ENCODE measurements at places on chromosomes 1 and 21. TPM values are rescaled to one million over a fixed set of nuclear protein-coding genes. Genes with fewer than 3 reads are reported as not detected.

Gene RGS4
- 25.9 TPM for total RNA-seq

Gene AADACL4
- not detected for total RNA-seq

Gene KCNJ9
- 0.03 TPM for total RNA-seq

Gene SERINC2
- total RNA-seq: 6.7 TPM

Gene OR2T11
- total RNA-seq: not detected

Gene LDLRAD2
- total RNA-seq: 0.77 TPM

Gene OR10K1
- not detected for total RNA-seq

Gene COL9A2
- total RNA-seq: 3.4 TPM

DNA sequence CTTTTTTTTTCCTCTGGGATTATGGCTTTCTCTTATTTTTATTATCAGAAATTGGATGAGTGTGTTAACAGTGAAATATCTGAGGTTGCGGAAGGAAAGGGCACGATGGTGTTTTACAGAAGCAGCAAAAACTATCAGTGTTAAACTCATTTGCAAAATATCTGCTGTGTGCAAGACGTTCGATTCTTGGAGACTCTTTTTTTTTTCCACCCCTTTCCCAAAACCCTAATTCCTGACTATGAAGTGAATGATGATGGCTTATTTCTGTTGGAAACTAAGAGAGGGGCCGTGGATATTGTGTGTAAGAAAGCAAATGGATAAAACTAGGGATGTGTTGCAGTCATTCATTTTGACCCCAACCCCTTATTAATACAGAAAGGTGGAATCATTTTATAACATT lies 677 bp downstream of the NCAM2 start:
- DNase-seq: no peak

GRCh38 chr1:3249231-3249630 lies 180.2 kb downstream of the PRDM16 start:
- DNase-seq: no peak

DNA sequence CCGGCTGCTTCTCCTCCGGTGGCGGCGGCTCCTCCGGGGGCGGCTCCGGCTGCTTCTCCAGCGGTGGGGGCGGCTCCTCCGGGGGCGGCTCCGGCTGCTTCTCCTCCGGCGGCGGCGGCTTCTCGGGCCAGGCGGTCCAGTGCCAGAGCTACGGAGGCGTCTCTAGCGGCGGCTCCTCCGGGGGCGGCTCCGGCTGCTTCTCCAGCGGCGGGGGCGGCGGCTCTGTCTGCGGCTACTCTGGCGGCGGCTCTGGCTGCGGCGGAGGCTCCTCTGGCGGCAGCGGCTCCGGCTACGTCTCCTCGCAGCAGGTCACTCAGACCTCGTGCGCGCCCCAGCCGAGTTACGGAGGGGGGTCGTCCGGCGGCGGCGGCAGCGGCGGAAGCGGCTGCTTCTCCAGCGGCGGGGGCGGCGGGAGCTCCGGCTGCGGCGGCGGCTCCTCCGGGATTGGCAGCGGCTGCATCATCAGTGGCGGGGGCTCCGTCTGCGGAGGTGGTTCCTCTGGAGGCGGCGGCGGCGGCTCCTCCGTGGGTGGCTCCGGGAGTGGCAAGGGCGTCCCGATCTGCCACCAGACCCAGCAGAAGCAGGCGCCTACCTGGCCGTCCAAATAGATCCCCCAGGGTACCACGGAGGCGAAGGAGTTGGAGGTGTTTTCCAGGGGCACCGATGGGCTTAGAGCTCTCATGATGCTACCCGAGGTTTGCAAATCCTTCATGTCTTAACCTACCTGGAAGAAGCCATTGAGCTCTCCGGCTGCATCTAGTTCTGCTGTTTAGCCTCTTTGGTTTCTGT lies 2.0 kb downstream of the LORICRIN start:
- peak; percentile 70 for DNase-seq

DNA sequence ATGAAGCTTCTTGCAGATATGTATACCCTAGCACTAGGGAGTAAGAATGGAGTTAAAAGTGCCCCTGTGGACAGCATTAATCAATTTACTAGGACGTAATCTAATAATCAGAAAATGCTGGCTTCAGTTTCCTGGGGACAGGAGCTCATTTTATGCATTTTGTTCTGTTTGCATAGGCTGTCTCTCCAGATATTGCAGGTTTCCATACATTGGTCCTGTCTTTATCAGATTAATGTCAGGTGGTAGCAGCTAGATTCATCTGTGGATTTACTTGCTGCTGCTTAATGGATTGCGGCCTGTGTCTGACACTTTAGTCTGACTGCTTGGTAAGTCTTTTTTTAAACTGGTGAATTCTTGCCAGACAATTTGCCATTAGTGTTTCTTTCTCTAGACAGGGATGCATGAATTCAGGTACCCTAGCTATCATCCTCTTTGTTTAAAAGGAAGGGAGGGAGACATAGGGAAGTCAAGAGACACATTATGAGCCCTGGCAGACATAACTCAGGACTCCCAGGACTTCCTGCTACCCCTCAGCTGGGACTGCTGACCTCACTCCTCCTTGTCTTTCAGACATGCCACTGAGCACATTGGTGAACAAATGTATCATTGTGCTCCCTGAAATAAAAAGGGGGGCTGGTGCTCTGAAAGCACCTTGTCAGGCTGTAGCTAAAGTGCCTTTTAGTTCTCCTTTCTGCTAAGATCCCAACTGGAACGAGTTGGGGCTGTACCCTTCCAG lies 47.7 kb downstream of the NOS1AP start:
- DNase-seq: no peak

DNA sequence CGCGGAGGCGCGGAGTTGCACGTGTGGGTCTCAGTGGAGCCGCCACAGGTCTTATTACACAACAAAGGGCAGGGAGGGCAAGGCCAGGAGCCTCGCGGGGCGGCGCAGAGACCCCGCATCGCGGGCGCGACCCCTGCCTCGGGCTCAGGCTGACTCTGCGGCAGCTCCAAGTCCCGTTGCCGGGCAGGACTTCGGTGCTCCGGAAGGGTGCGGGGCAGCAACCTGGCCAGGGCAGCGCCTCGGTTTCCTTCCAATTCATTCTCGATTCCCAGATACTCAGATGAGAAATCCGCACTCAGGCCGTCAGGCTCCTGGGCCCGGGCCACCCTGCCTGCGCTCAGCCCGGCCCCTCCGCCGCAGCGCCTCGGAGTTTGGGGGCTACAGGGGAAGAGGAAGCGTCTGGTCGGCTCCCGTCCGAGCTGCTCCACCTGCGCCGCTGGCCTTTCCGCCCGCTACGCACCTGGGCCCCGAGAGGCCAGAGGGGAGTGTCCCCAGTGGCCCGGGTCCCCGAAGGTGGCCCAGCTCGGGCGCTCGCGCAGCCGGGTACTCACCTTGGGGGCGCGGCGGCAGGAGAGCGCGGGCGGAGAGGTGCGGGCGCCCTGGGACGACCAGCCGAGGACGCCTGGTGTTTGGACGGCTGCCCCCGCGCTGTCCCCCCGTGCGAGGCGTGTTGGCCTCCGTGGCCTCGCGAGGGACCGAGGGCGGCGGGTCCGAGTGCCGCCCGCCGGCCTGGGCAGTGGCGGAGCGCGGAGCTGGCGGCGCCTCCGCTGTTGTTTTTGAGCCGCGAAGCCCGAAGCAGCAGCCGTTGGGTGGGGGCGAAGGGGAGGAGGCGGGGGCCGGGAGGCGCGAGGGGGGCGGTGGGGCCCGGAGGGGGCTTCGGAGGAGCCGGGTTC lies 1.1 kb upstream of the PRDM16 start:
- peak; percentile 30 for DNase-seq

GRCh38 chr1:83959824-83960498 lies 39.0 kb downstream of the TTLL7 start:
- DNase-seq: peak; percentile 36

DNA sequence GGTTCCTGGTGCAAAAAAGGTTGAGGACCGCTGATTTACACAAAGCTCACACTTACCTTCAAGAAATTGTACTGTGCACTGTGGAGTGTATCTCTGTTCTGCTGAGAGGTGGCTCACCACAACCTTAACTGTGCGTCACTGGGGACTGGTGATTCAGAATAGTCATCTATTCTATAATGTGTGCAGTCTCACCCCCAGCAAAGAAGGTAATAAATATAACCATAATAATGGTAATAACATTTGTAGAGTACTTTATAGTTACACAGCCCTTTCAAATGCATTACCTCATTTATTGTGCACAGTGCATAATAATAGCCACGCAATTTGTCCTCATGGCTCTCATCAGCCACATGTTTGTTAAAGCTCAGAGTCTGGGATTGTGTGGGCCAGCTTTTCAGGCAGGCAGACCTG lies 59.4 kb upstream of the DUSP10 start:
- DNase-seq: no peak

DNA sequence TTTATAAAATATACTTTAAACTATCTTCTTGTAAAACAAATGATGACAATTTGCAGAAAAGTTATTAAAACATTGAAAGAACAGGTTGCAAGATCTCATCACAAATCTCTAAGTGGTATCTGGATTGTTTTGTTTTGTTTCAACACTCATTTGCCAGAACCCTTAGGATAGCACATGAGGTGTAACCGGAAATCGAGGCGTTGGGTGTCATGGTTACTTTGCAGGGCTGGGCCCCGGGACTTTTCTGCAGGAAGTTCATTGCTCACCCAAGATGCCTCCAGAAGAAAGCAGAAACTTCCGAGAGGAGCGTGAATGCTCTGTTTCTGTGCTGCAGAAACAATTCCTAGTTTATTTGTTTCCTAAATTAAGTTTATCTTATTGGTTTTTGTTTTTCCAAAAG lies 2.5 kb downstream of the DISC1 start:
- peak; percentile 49 for DNase-seq

GRCh38 chr21:29177800-29178199 lies 47.4 kb downstream of the MAP3K7CL start:
- DNase-seq: no peak

DNA sequence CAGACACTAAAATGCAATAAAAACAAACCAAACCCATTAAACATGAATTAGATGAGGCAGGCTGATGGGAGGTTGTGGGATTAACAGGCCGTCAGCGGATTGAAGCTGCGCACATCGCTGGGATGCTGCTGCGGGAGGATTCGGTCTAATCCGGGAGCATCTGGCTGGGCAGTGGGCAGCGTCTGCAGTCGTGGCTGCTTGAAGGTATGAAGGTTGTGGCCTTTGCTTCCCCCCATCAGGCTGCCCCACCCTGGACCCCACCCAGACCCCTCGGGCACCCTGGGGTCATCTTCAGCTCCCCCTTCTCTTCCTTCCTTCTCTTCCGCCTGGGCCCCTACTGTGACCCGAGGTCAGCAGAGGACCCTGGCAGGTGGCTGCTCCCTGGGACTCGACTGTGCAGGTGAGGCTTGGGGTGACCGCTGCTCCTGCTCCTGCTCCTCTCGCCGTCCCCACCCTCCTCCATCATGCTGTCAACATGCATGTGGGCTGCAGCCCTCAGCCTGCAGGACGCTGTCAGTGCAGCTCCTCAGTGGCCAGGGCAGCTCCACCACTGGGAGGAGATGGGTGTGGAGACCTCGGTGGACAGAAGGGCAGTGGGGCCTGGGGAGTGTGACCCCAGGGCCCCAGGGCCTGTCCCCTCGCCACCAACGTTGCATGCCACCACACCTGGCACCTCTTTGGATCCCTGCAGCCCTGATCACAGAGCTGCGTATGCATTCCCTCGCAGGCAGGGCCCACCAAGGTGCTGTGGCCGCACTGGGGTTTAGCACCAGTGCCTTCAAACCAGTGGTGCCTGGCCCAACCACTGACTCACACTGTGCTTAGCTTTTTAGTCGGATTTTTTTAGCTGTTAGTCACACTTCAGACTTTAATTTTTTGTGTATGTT lies 112.2 kb upstream of the COL6A1 start:
- peak; percentile 55 for DNase-seq

- DNase-seq: peak; percentile 25
Observed at GRCh38 chr1:16046842-16047241, 3.3 kb downstream of the CLCNKB start.

GRCh38 chr1:175794586-175794985 lies 51.2 kb upstream of the TNR start:
- no peak for DNase-seq

DNA sequence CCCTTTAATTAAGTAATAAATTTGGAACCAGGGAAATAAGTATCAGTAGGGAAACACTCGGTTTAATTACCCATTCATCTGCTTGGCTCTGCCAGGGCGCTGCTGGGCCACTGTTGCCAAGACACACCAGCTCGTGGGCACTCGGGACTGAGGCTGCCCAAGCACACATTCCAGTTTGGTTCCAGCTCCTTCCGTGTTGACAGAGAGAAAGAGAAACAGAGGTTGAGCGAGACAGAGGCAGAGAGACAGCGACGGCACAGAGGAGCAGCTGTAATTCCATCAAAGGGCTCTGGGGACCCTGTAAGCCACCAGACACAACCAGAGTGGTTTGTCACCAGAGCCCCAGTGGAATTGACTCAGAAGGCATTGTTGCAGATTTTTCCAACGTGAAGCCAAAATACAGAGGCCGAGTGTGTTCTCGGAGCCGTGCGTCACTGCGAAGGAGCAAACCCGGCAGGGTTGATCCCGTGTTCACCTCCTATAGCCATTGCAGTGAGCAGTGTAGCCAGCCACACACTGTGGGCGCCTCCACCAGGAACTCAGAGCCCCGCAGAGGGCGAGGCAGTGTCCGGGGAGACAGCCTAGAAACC lies 33.5 kb downstream of the SYF2 start:
- DNase-seq: peak; percentile 12

- no peak for DNase-seq
Observed at GRCh38 chr1:7956218-7957032, 5.1 kb upstream of the PARK7 start.

DNA sequence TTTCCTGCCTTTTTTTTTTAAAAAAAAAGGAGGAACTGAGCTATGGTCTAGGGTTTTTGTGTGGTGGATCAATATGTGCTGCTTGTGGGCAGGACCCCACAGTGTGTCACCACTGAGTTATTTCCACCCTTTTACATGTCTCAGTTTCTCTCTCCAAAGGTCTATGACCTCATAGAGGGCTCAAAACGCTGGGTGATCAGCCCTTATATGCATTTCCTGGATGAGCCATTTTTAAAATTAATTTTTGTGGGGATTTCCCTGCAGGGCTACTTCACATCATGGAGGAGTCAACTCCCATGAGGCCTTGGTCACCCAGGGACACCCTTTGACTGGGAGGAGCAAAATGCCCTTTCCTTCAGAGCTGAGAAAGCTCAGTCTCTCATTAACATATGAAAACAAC lies 20.7 kb upstream of the HAO2 start:
- DNase-seq: no peak

DNA sequence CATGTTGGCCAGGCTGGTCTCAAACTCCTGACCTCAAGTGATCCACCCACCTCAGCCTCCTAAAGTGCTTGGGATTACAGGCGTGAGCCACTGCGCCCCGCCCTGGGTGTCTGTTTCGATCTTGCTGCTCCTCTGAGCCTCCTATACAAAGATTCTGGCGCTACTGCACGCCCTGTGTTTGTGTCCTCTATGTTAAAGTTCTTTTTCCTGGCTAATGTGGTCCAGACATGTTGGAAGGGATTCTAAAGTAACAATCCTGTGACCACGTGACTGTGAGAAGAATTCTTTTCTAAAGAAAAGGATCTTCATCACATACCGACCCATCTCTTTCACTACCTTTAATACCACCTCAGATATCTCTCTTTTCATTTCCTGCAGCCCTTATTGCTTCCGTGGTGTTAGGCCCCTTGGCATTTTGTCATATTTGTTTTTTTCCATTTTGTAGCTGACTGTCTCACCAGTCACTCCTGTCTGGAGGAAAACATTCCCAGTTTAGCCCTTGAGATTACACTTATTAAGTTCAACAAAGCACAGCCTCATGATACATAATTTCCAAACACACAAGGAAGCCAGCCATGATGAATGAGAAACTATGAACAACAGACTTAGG lies 27.2 kb upstream of the ENO1 start:
- DNase-seq: peak; percentile 54

GRCh38 chr1:39692152-39693074 lies 1.2 kb upstream of the HPCAL4 start:
- DNase-seq: no peak

Measured in cardiac muscle cell (in vitro differentiated cells and primary cell).